Stimulated activated CD4-positive, alpha-beta T cell treated with anti-CD3 and anti-CD28 coated beads, TNF-alpha, amount 100 ng/mL, for 4 hours (primary cell): ENCODE measurements at places on chromosomes 5 and 9.

DNA sequence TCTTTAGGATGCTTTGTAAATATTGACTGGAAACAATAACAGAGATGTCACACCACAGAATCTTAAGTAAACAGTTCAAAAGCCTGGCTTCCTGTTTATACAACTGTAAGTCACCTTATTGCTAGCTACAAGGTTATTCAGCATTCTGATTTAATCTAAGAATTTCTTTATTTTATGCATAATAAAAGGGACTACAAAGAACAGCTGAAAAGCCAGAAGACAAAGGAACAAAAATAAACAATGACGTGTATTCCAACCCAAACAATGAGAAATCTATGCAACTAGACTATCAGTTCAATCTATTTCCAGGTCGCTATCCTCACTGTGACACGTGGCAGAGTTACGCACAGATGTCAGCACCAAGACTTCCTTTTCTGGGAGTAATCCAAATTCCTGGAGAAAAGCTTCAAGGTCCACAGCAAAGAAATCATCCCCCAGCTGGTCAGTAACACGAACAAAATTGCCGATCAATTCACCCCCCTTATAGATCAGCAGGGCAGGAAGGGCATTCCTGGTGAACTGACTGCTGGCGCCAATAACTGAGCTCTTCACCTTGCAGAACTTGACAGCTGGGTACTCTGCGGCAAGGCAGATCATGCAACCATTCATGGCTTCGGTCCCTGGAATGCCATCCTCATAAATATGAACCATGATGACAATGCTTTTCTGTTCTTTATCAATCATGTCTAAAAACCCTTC is 8.4 kb downstream of the PDCL start:
- DNase-seq: no peak

DNA sequence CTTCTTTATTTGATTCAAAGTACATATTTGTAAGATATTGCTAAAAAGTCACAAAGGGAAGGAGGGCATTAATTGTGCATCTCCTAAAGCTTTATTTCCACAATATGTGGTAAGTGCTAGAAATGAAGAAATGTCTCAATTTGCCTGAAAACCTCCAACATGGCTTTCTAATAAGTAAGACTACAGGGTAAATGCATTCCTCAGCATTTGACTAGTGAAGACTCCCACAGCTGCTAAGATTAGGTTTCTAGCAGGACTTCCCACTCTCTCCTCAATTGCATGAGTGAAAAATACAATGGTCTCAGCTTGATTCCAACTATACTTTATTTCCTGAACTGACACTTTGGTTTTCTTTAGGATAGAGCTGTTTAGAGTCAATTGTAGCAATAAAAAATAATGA is 162.1 kb downstream of the ELAVL2 start:
- DNase-seq: no peak

DNA sequence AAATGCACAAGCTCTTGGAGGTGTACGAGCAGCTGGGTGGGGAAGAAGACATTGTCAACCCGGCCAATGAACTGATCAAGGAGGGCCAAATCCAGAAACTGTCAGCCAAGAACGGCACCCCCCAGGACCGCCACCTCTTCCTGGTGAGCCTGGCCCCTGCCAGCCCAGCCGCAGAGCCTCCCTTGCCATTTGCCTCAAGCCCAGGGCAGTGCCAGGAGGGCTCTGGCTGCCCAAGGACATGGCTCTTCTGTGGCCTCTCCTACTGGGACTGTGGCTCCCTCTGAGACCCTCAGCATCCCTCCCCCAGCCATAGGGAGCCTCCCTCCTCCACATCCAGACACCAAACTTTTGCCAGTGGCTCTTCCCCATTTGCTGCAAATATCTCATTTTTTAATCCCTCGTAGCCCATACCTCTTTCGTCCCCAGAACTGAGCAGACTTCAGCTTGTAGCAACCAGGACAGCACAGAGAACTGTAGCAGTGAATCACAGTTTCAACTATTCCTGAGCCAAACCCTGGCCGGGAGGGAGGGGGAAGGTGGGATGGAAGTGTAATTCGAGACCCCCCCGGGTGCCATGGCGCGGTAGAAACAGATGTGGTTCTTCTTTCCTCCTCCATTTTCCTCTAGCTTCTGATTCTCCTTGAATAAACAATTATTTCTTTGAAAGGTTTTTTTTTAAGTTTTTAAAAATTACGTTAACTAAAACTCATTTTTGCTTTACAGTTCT is 44.5 kb upstream of the SUSD3 start:
- no peak for DNase-seq

GRCh38 chr5:170745481-170746071 is 37.9 kb upstream of the GABRP start:
- no peak for DNase-seq

DNA sequence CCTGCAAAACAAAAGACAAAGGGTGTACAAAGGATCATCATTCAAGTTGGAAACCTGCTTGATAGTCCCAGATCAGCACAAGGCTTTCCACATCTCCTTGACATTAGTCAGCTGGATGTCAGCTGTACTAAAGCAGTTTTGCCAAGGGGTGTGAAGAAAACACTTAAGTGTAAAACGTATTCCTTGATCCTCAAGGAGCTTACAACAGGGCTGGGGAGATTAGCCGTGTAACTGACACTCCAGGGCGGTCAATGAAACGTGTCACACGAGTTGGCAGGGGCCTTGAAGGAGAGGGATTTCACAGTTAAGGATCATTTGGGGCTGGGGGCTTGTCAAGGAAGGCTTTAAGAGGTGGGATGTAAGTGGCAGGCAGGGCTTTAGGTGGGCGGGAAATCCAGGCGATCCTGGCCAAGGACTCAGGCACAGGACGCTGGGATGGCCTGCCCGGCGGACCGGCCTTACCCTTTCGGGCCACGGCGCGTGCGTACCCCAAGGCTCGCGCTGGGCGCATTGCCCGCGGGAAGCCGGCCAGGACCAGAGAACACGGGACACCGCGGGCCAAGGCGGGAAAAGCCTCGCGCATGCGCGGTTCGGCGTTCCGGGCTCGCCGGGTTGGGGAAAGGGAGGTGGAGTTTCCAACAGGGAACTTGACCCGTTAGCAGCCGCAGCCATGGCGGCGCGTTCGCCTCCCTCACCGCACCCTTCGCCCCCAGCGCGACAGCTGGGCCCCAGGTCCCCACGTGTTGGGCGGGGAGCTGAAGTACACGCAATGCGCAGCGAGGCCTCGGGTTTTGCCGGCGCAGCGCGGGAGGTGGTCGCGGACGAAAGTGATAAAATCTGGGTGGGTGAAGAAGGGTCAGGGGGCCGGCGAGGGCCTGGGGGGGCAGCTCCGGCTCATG is at the start of gene CNTLN:
CNTLN (plus strand) TSS at position 645 of the 899 bp plus-strand sequence; CDS start at position 671, 26 bp downstream.
- DNase-seq: peak; percentile 26

DNA sequence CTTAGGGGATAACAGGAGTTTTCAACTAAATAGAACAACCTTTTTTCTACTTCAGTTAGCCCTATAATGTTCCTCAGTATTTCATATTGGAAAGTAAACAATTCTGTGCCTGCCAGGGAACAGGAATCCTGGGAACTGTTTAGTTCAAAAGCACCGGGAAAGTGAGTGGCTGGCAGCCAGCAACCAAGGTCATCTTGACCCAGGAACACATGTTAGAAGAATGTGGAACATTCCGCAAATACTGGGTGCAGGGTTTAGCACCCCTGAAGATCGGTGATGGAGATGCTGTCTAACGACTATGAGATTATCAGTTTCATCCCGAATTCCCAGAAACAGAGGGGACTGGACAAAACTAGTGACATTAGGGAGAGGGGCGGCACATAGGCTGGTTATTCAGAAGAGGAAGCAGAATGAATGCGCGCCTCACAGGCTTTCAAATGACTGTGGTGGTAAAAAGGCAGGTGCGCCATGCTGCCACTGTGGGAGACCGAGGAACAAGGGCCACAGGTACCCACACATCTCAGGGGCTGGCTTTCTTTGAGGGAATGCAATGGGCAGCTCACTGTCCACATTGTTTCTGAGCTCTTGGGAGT is 51.2 kb downstream of the IPPK start:
- DNase-seq: no peak

DNA sequence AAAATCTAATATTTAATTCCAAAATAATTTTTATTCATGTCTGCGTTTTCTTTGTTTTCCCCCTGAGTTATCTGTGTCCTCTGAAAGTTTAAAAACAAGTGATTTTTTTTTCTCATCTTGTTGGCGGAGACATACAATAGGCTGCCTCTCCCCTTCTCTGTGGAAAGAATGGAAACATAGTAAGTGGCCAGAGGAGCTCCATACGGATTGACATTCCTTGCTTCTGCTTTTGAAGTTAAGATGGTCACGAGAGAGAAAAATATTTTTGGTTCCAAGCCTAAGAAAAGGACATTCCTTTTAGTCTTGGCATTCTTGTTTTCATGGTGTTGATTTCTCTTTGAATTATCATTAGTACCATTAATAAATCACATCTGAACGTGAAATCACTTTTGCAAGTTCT is 28.3 kb downstream of the ZNF462 start:
- DNase-seq: no peak

GRCh38 chr9:17013010-17013409 is 121.8 kb upstream of the CNTLN start:
- DNase-seq: no peak

- no peak for DNase-seq
Observed at GRCh38 chr9:3299872-3300271, 225.9 kb downstream of the RFX3 start.

DNA sequence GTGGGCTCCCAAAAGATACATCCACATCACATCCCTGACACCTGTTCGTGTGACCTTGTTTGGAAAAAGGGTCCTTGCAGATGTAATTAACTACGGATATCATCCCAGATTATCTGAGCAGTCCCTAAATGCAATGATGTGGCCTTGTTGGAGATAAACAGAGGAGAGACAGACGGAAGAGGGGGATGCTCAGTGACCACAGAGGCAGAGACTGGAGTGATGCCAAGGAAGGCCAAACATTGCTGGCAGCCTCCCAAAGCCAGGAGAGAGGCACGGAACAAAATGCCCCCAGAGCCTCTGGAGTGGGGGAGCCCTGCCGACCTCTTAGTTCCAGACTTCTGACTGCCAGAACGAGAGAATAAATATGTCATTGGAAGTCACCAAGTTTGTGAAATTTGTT is 15.0 kb upstream of the VAV2 start:
- DNase-seq: no peak

DNA sequence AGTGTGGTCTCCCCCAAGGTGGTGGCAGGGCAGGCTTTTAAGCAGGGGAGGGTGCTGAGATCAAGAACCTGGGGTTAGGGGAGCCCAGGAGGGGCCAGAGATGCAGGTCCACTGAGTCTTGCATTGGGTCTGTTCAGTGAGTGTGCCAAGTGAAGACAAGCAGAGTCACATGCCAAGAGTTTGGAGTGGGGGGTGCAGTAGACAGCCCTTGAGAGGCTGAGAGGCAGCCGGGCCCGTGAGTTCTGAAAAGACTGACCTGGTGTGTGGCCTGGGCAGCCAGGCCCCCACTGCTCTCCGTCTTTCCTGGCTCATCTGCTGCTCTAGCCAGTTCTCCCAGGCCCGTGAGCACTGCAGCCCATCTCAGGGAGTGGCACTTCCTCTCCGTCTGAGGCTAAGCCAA is 120.0 kb downstream of the DAB2IP start:
- DNase-seq: no peak

GRCh38 chr9:126528111-126528510 is 85.6 kb upstream of the LMX1B start:
- no peak for DNase-seq

DNA sequence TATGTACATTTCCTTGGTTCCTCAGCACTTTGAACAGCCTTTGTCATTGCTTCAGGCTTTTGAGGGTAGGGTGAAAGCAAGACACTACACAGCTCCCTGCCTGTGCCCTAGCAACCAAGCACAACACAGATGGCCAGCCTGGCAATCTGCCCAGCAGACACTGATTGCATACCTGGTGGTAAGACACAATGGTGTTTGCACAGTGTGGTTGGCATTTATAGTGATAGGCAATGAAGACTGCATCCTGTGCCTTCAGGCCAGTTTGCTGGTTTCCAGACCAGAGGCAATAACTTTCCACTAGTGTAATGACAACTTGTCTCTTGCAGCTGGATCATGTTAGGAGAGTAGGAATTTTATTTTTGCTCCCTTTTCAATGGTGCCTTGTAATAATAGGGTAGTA is 144.5 kb upstream of the TNC start:
- no peak for DNase-seq

- DNase-seq: no peak
Observed at GRCh38 chr9:37464426-37465248, 613 bp downstream of the ZBTB5 start.

- DNase-seq: no peak
Observed at GRCh38 chr5:54994628-54995027, 9.2 kb upstream of the ESM1 start.
